ENCODE measurements at places on chromosomes 3 and 15.

- no peak for DNase-seq
These were observed 3.7 kb downstream of the ATG7 start for GRCh38 chr3:11275926-11276325.

DNA sequence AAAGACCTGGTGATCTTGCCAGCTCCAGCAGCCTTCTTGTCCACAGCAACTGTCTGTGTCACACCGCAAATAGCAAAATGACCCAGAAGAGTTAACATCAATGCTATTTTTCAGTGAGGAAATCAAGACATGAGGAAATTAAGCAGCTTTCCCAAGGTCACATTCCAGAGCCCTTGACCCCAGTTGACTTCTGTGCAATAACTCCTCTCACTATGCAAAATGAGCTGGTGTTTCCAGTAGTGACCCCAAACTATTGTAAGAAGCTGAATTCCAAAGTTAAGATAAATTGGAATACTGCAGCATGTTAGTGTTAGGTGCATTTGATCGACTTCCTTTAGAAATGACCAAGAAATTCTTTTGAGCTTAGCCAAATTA is 172.8 kb upstream of the SNTN start:
- no peak for DNase-seq

DNA sequence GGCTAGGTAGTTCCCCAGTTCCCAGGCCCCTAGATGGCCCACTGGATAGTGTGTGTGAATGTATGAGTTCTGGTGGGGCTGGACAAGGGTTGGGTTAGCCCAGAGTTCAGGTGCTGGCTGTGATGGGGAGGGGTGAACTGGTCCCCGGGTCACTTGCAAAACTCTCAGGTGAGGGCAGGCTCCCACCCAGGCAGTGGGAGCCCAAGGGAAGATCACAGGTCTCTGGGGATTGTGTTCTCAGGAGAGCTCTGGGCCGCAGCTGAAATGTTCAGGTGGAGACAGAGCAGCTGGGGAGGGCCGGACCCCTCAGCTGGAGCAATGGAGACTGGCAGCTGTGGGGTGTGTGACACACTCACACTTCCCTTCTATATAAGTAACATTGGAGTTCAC is 12.8 kb upstream of the FAM98B start:
- DNase-seq: no peak

DNA sequence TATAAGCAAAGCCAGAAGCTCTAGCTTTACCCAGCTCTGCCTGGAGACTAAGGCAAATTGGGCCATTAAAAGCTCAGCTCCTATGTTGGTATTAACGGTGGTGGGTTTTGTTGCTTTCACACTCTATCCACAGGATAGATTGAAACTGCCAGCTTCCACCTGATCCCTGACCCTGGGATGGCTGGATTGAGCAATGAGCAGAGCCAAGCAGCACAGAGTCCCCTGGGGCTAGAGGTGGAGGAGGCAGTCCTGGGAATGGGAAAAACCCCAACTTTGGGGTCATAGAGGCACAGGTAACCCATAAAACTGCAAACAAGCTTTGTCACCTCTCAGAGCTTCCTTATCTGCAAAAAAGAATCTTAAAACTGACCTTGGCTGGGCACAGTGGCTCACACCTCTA is 6.6 kb downstream of the RHO start:
- no peak for DNase-seq

DNA sequence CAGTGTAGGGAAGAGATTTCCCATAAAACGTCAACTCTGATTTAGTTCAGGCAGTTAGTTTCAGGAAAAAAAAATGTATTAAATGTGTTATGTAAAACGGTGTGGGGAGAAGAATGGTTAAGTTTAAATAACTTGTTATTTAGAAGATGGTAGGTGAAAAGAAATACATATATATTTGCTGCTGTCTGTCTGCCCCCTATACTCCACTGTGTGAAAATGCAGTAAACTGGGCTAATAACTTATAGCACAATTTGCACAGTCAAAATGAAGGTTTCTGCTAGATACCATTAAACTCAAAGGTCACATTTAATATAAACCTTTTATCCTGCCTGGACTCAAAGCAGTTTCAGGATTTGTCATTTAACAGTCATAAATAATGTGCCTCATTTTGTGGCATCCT is 515.0 kb downstream of the FGF12 start:
- no peak for DNase-seq
